Stimulated activated CD8-positive, alpha-beta memory T cell treated with anti-CD3 and anti-CD28 coated beads, Interleukin-15, amount 100 ng/mL, for 1 hour (primary cell): ENCODE measurements at places on chromosomes 3 and 15.

DNA sequence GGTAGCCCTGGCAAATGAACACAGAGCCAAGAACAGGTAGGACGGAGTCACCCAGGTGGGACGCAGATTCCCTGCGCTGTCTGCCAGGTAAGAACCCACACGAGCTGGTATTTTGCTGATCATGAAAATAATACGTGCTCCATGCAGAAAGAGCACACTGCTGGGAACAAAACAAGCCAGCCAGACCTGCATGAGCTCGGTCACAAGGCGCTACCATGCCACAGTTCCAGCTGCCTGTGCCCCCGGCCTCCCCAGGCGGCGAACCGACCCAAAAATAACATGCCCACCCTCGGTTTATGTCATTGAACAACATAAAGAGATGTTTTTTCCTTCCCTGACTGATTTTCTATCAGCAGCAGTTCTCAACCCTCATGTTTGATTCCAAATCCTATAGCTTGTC is 25.8 kb downstream of the CYFIP1 start:
- no peak for DNase-seq

- DNase-seq = no peak
Observed at GRCh38 chr3:121834157-121834670, 646 bp downstream of the IQCB1 start.

DNA sequence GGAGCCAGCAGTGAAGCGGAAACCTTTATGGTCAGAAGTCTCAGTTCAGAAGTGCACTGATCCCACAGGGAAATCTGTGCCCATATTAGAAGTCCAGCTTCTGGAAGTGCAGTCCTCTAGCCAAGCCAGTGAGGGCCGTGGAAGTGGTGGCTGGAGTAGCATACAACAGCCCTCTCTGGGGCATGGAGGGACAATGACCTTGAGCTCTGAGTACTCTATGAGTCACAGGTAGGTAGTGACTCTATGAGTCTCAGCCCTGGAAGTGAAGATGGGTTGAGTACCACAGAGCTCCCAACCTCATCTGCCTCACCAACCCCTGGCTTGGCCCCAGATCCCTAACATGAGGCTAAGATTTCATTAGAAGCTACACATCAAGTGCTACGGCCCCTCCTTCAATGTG is 205.9 kb upstream of the PPP2R3A start:
- DNase-seq = no peak

GRCh38 chr3:15771444-15771843 is 26.3 kb downstream of the ANKRD28 start:
- DNase-seq = no peak

DNA sequence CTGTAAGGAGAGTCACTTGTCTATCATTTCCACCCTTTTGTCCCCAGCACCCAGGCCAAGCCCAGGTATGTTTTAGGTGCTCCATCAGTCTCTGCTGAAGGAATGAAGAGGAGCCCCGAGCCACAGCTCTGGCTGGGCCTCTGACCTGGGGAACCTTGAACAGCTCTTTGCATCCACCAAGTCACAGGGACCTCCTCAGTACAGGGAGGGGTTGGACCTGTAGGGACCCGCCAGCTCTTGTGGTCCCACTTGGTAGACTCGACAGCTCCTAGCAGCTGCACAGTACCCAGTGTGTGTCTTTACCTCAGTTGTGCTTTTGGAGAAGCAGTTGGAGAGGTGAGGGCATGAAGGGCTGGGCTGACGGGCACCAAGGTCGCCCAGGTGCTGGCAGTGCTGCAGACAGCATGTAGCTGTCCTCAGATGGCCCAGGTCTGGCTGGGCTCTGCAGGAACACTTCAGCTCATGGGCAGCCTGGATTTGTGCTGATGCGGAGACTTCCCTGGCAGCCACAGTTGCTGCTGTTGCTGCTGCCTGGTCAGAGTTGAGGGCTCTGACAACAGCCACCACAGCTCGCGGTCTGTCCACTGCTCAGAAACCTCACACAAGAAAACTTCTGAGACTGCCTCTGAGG is 123.6 kb downstream of the CACNA1D start:
- DNase-seq = no peak

DNA sequence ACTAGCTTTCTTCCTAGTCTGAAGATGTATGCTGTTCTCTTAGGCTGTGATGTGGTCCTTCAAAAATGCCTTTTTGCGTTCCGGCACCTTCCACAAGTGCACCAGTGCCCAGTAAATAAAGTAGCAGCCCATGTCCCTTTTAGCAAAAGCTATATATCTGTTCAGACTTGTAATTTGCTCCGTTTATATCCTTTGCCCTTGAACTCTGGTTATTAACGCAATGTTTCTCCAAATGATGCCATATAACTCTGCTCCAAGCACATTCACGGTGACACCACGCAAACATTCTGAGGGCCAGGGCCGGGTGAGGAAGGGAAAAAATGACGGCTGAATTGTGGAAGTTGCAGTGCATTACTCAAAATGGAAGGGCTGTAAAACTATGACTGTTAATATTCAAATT is 1001.1 kb upstream of the NR2F2 start:
- no peak for DNase-seq

- no peak for DNase-seq
Observed at GRCh38 chr15:60551147-60551780, 72.3 kb upstream of the ICE2 start.

- no peak for DNase-seq
Observed at GRCh38 chr3:14262212-14262611, 83.6 kb downstream of the LSM3 start.

DNA sequence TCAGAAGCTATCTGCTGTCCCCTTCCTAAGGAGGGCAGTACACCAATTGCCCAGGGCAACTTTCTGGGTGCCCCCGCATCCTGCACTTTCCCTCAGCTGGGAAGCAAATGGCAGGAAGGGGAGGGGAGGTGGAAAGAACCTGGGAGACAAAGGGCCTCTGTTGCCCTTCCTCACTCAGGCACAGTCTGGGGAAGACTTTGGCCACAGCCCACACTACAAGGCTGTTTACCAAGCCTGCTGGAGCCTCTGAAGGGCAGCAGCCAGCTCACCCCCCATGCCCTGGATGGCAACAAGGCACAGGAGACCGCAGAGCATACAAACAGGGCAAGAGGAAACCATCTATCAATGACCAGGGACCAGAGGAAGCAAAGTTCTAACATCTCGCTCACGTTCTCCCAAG is 42.4 kb downstream of the ARRDC4 start:
- no peak for DNase-seq

DNA sequence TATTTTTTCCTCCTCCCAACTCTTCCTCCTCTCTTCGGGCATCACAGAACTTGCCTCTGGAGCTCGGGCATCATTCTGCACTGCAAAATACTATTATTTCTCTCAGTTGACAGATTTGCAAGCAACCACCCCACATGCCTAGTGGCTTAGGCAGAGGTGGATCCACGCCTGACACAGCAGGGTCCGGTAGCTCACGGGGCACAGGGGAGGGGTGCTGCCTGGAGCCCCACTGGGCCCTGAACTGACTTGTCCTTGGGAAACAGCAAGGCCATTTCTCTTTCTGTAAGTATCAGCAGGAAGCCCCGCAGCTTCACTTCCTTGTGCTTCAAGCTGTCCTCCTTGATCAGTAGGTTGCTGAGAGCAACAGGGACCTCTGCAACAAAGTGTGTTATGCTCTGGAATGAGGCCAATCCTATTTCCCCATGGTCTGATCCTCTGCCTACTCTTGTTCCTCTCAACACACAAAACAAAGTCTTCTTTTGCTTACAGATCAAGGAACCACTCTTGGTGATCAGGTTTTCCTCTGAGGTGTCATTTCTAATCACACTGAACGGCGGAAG is 69.1 kb downstream of the FAM174B start:
- no peak for DNase-seq

DNA sequence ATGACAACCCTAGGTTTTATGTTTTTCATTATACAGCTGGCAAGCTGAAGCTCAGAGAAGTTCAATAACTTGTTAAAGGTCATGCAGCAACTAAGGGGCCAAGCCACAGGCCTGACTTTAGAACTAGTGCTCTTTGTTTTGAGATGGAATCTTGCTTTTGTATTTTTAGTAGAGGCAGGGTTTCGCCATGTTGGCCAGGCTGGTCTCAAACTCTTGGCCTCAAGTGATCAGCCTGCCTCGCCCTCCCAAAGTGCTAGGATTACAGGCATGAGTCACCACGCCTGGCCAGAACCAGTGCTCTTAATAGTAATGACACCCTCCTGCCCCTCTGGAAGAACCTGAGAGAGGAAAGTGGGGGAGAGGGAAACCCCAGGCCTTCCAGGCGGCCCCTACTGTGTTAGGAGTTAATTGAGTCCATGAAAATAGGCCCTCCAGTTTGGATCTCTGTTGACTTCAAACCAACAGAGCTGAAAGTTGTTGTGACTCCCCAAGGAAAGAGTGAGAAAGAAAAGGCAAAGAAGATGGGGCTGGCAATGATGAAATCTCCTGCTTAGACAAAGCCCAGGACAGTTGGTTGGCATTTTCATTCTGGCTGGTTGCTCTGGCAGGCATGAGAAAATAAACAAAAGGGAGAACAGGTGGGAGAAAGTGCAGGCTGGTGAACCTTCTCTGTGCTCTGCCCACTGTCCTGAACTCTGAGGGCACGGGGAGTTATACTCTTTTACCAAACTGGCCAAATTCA is 3.6 kb upstream of the PRRT3 start:
- no peak for DNase-seq

GRCh38 chr3:16179771-16180736 is 5.6 kb downstream of the GALNT15 start:
- DNase-seq = no peak

DNA sequence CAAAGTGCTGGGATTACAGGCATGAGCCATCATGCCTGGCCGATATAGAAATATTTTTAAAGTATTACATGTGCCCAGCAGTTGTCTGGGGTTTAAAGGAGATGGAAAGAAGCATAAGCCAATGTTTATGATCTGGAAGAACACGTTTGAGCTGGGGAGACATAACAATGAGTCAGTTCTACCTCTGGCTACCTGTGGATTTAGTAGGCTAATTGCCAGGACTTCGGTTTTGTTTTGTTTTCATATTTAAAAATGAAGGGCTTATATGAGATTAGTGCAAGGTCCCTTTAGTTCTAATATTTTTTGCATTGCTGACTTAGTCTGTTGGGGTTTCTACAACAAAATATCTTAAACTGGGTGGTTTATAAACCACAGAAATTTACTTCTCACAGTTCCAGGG is 22.9 kb upstream of the TNFSF10 start:
- DNase-seq = no peak

- DNase-seq = no peak
Observed at GRCh38 chr3:146550743-146551510, 6.5 kb upstream of the PLSCR1 start.

DNA sequence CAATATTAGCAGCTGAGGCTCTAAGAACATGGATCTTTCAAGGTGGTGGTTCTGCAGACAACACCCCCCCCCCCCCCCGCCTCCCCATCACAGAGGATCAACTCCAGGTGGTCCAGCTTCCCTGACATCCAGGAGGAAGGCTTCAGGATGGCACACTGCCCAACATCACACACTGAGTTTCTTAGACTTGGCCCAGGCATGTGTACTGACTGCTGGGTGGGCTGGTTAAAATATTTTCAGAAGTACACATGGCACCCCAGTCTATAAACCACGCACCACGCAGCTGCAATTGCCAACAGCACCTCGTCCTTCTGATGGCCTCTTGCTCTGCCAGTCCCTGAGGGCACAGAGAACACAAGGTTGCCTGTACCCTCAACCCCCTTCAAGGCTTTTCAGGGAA is 22.1 kb downstream of the SRPRB start:
- no peak for DNase-seq

GRCh38 chr3:105676621-105677300 is 192.1 kb downstream of the CBLB start:
- DNase-seq = no peak

GRCh38 chr3:107227091-107227490 is 150.1 kb upstream of the CCDC54 start:
- no peak for DNase-seq

DNA sequence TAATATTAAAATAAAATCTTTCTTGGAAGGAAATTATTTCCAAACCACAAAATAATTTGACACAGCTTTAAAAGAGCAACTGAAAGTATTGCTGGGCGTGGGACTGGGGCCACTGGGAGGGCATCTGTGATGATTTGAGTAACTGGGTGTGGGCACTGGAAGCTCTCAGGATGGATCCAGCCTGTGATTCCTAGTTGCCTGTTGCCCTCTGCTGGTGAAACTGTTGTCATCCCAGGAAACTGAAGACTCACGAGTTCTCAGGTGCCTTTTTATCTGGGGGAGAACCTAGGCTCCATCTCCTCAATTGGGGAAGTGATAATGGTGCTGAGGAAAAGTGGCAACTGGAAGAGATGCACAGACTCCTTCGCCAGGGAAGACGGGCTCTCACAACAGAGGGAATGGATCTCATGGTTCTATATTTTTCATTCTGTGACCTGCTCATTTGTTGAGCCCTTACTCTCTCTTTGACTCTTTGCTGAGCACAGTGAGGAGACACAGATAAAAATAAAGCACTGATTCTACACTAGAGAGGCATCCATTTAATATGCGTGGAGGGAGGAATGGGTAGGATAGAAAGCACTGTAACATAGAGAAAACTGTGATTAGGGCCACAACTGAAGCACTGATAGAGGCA is 61.6 kb downstream of the TPRG1 start:
- DNase-seq = no peak

- no peak for DNase-seq
Observed at GRCh38 chr3:161602475-161602874, 105.9 kb downstream of the OTOL1 start.

- no peak for DNase-seq
Observed at GRCh38 chr3:55296791-55297190, 190.3 kb downstream of the WNT5A start.

GRCh38 chr3:183584246-183584913 is 28.9 kb upstream of the KLHL6 start:
- no peak for DNase-seq

DNA sequence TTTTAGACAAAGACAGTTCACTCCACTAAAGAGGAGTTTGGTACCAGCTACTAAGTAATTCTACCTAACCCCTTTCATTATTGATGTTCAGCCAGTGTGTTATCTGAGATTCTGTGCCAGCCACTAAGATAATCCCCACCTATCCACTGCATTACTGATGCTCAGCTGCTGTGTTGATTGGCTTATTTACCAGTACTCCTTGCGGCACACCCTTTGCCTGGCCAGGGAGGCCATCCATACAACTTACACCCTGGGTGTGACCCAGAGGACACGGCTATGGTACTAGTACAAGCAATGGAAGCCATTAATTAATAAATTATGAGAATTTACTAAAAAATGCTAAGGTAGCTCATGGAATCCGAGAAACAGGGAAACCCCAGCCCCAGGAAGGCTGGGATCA is 290.7 kb upstream of the CTNNB1 start:
- no peak for DNase-seq

- no peak for DNase-seq
Observed at GRCh38 chr15:59174835-59175831, 31.5 kb upstream of the LDHAL6B start.

- DNase-seq = no peak
Observed at GRCh38 chr15:63060699-63061098, 18.2 kb downstream of the TPM1 start.

- DNase-seq = no peak
Observed at GRCh38 chr3:64766440-64766839, 78.6 kb upstream of the ADAMTS9 start.

- no peak for DNase-seq
Observed at GRCh38 chr3:9201266-9201665, 48.2 kb downstream of the SRGAP3 start.

- DNase-seq = no peak
Observed at GRCh38 chr15:33516563-33516962, 205.8 kb downstream of the RYR3 start.

- no peak for DNase-seq
Observed at GRCh38 chr3:49871531-49872153, 1.9 kb upstream of the CAMKV start.

- DNase-seq = no peak
Observed at GRCh38 chr3:78647726-78648125, 1120.1 kb downstream of the ROBO1 start.
